Suppressor macrophage (primary cell): ENCODE measurements at places on chromosomes 2 and 18.

DNA sequence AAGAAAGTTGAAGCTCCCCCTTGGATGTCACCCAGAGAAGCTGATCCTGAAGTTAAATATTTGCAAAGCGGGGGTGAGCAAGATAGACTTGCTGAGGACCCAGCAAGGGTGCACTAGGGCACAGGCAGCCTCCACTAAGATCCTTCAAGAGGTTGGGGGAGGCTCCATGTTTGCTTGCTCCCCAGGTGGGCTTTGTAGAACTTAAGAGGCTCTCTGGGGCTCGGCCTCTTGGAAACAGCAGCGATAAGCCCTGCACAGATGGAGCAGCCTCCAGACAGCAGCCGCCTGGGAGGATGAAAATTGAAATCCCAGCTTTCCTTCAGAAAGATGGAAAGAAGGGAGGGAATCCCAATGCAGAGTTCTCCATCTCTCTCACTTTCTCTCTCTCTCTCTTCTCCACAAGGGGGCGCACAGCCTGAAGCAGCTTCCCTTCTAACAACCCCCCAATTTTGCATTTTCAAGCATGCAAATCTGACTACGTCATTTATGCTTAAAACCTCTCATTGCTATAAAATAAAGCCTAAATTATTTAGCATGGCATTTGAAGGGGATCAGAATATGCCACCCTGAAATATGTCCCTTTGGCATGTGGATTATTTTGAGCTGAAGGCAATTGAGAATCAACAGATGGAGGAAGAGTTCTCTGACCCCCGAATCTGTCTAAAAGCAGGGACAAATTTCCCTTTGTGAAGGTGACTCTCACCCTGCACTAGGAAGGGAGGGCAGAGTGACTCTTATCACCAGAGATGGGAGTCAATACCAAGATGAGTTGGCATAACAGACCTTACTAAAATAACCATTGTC lies 185.7 kb upstream of the KLHL29 start:
- peak; percentile 20 for DNase-seq

DNA sequence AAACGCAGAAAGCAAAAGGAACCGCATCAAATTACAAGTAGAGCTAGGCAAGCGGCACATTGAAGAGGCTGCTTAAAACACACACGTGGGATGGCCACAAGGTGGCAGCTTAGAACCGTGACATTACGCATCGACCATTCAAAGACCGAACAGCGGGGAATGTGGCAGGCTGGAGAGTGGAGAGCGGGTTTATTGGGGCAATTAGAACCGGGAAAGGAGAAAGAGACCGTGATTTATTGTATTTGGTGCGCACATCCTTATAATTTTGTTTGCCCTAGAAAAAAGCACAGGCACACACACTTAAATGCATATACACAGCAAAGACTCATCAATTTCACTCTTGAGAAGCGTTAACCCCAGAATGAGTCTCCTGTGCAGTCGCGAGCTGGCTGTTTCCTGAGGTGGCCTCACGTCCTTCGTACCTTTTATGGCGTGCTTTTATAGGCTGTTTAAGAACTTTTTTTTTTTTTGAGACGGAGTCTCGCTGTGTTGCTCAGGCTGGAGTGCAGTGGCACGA lies 31.7 kb upstream of the MEP1B start:
- DNase-seq, result peak; percentile 83

- DNase-seq, result no peak
These were observed 5.3 kb downstream of the AGFG1 start for GRCh38 chr2:227477291-227477690.

DNA sequence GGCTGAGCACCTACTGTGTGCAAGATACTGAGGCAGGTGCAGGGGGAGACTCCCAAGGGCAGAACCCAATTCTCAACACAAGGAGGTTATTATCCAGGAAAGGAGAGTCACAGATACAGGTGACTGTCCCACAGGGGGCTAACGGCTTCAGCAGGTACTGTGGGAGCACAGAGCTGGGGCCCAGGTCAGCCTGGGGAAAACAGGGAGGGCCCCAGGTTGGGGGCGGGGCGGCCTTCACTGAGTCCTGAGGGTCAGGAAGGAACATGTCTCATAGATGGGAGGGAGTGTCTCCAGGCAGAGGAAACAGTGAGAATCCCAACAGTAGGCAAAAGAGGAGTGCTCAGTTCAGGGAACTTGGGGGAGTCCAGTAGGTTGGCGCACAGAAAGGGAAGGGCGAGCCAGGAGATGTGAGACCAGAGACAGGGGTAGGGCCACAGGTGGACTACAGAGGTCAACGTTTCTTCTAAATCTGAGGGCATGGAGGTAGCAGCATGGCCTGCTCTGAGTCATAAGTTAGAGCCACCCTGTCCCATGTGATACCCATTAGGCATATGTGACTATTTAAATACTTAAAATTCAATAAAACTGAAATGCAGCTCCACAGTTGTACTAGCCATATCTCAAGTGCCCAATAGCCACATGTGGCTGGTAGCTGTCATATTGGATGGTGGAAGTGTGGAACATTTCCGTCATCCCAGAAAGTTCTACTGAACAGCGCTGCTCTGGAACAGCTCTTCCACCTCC lies 157.2 kb downstream of the TTC32 start:
- DNase-seq, result no peak

DNA sequence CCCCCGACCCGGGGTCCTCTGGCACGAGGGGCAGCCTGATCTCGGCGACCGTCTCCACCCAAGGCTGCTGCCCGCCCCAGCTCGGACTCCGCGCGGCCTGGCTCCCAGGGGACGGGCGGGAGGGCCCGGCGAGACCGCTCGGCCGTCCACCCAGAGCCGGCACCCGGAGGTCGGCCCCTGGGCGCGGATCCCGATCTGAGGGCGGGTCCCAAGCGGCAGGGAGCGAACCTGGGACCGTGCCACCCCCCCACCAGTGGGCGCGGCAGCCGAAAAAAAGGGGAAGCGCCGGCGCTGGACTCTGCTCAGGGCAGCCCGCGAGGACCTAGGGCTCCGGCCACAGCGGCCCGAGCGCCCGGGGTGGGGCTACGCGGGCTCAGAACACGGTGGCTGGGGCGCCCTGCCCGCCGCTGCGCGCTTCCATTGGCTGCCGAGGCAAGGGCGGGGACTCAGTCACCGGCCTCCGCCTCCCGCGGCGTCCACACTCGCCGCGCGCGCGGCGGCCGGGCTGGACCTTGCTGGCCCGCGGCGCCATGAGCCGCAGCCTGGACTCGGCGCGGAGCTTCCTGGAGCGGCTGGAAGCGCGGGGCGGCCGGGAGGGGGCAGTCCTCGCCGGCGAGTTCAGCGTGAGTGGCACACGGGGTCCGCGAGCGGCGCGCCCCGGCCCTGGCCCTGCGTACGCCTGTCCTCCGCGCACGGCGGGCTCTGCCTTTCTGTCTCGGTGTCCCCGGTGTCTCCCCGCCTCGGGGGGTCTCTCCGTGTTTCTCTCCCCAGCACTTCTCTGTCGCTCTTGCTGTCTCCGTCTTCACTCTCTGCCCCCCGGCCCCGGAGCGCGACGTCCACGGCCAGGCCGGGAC lies at the start of gene PTPN18:
Gene PTPN18, plus strand, starts transcription at position 479 of the 854 bp plus-strand sequence. Its CDS starts 52 bp downstream, at position 531.
- DNase-seq, result peak; percentile 98

DNA sequence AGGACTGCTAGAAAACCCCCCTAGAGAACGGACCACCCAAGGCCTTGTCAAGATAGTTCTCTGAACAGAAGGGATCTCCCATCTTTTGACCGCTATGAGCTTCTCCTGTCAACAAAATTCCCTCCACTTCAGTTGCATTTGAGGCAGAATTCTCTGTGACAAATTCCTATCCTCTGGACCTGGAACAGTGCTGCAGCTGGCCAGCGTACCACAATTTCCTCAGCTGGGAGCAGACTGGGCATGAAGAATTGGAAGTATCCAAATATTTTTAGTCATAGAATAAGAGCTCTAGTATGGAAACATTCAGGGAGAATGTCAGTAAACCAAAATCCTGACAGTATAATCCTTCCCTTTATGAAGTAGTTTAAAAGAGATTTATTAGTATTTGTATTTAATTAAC lies 147.1 kb upstream of the BOD1L2 start:
- no peak for DNase-seq

DNA sequence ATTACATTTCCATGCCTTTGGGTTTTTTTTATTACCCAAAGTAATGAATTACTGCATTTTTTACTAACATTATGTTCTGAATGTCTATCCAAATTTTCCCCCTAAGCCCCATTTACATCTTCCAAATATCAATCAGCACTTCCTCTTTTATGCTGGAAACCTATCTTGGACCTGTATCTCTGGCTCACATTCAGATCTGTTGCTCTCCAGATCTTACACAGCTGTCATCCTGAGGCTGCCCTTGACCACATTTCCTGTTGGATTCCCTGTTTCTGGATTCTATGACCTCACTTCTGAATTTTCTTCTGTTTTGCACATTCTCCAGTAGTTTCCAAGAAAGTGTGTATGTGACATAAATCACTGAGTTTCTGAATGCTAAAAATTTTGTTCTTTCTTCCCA lies 146.7 kb downstream of the PDE1A start:
- no peak for DNase-seq

- no peak for DNase-seq
These were observed 31.9 kb downstream of the ABHD3 start for GRCh38 chr18:21672521-21673267.

DNA sequence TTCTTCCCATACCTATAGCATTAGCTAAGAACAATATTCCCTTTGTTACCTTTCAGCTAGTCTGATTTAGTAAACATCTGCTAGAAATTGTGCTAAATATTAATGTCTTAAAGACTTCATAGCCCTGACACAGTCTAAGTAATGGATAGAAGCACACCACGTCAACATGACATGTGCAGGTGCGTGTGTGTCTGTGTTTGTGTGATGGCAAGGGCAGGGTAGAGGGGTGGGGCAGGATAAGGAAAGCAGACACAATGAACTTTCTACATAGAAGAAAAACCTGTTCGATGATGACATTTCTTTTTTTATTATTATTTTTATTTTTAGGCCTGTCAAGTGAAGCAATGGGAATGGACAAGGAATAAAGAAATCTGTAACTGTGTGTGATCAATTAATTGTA lies 223.3 kb downstream of the NOL4 start:
- DNase-seq, result no peak

GRCh38 chr2:148943097-148943496 lies 68.1 kb downstream of the KIF5C start:
- DNase-seq, result no peak
